Stimulated activated CD4-positive, alpha-beta T cell treated with anti-CD3 and anti-CD28 coated beads, TNF-alpha, amount 100 ng/mL, for 4 hours (primary cell): ENCODE measurements at places on chromosomes 11 and 22.

GRCh38 chr11:68071281-68072048, 32.6 kb downstream of the TCIRG1 start:
- DNase-seq: no peak

- DNase-seq: no peak
These were observed 86.7 kb upstream of the RASSF10 start for GRCh38 chr11:12922418-12922817.

DNA sequence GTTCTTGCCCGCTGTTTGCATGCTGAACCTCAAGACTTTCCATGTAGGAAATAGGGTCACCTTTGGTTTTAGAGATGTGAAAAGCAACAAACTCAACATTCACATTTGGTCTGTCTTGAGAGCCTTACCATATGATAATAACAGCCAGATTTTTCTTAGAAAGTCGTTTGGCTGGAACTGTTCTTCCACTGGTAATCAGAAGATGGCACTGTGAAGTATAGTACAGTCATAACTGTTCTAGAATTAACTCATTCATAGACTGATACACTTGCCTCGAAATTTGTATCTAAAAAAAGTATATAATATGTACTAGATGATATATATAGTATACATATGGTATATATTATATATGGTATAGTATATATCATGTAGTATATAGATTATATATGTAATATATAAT, 12.3 kb downstream of the LUZP2 start:
- DNase-seq: no peak

DNA sequence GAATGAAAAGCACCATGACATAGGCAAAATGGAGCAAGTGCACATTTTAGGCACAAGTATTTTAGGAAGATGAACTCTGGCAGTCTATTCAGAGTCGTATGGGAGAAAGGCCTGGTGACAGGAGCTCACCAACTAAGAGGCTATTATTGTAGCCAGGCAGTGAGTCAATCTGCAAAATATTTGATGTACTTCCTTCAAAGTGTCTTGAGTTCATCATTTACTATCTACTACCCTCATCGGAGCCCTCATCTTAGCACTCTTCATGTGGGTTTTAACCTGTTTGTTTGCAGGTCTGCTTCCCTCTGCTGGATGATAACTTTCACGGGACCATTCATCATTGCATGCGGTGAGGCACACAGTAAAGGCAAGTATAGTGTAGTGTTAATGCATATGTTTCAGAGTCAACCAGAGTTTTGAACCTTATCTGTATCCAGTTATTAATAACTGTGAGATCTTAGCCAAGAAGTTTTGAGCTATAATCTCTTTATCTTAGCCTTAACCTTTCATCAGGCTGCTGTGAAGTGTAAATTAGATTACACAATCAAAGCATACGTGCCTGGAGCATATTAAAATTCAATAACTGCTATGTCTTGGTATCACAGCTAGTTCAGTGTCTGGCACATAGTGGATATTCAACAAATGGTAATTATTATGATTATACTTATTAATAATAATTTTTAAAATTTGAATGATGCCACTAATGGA, 70.9 kb upstream of the SC5D start:
- no peak for DNase-seq

DNA sequence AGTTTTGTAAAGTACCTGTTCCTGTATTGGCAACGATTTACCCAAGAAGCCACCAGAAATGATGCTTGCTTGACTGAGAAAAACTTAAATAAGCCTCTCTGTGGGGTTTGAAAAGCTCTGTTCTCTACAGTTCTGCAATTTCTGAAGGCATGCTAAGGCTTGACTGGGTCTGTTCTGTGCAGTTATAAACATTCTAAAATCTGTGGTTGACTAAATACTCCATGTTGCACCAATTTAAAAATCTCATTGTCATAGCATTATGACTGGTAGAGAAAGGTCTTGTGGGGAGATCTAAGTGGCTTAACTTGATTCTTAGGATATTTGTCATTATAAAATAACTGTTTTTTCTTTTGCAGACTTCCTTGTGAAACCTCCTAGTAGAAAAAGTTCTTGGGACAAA, 73.7 kb downstream of the MTMR3 start:
- no peak for DNase-seq

- DNase-seq: no peak
These were observed 57.7 kb downstream of the TEAD1 start for GRCh38 chr11:12731841-12732336.

DNA sequence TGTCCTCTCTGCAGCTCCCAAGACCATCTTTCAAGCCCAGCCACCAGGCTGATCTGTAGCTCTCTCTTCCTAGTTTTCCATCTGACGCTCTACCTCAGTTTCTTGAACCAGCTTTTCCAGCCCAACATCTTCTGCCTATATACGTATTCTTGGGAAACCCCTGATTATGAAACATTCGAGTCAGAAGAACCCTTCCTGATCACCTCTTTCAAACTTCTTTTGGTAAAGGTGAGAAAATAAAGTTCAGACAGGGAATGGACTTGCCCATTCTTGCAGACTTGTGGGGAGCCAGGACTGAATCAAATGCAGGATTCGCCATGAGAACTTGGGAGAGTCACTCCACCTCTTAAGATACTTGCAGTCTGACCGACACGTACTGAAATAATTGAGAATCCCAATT, 169.5 kb upstream of the NARS2 start:
- DNase-seq: no peak

DNA sequence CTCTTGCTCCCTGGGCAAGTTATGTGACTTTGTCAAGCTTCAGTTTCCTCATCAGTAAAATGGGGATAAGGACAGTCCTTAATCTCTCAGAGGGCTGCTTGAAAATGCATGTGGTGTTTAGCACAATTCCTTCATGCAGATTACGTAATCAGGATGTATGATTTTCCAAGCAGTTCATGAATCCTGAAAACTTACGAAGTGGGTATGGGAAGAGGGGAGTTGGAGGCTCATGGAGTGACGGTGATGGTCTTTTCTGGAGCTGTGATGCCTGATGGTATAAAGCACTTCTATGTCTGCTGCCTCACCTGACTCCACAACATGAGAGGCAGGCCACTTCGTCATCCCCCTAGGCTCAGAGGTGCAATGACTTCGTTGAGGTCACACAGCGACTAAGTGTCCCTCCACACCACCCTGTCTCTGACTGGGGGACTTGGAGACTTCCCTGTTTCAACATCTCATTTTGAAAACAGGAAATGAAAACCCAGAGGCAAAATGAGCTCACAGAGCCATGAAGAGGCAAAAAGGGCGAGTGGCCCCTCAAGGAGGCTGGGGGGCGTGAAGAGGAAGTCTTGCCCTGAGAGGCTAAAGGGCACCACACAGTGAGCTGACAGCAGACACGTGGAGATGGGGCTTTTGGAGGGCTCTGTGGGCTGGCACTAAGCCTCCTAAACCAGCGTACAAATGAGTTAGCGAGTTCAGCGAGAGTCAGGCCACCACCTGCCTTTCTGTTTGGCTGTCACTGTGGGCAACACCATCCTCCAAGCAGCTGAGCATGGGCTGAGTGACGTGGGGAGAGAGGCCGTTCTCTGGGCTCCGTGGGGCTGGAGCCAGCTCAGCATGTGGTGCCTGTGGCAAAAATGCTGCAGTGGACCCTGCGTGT, 10.1 kb downstream of the MCM5 start:
- no peak for DNase-seq

DNA sequence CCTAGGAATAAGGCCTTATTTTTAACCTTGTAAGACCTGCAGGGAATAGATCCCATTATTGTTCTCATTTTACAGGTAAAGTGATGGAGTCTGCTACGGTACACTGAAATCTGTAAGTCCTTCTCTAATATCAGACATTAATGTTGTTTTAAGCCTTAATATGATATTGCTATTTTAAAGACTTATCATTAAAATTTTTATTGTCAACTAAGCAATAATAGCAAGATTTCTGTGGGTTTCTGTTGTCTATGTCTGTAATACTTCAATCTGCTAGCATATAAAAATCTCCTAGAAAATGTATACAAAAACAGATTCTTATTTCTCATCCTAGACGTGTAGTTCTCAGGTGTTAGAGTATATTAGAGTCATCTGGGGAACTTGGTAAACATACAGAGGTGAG, 317.5 kb upstream of the TENM4 start:
- no peak for DNase-seq

DNA sequence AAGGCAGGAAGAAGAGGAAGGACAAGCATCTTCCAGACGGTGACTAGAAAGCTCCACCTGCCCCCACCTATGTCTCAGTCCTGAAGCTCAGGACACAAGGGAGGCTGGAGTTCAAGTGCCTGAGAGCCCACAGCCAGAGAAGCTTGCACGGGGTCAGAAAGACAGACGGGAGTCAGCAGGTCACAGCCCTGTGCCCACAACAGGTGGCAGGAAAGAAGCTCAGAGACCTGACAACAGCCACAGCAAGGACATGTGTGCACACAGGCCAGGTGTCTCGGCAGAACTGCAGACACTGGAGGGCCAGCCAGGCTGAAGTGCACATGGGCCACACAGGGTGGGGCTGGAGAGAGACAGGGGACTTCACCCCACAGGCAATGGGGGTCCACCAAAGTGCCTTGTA, 37.2 kb upstream of the MOB2 start:
- DNase-seq: no peak

DNA sequence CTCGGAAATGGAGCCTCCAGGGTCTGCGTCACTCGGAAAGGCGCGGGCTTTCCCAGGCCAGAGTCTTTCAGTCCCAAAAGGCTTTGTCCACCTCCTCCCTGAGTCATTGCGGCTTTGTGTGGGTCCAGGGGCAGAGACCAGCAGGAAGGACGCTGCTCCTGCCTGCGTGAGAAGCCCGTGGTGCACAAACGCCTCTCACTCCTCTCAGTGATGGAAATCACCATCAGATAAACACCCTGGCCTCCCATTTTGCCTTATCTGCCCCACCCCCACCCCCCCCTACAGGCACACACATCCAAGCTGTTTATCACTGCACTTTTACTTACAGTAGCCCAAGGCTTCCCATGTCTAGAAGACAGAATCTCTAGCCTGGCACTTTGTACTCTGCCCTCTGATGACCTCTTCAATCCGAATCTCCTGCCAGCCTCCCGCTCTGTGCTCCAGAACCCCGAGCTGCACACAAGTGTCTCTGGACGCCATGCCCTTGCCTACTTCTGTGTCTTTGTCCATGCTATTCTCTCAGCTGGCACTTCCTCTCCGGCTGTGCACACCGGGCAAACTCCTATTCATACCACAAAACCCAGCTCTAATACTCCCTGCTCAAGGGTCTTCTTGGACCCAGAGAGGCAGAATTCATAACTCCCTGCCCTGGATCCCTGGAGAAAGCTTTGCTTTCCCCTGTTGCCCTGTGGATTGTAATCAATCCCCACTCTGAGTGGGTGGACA, 954.6 kb downstream of the TBC1D22A start:
- no peak for DNase-seq

- DNase-seq: no peak
These were observed 261.5 kb downstream of the LARGE1 start for GRCh38 chr22:33658775-33659174.

- DNase-seq: no peak
These were observed 402.0 kb upstream of the CADM1 start for GRCh38 chr11:115906171-115906570.

- no peak for DNase-seq
These were observed 16.8 kb upstream of the PAFAH1B2 start for GRCh38 chr11:117127171-117127901.

- no peak for DNase-seq
These were observed 78.0 kb downstream of the PISD start for GRCh38 chr22:31583861-31584485.

- no peak for DNase-seq
These were observed 75.2 kb downstream of the DDIAS start for GRCh38 chr11:82976786-82977185.

GRCh38 chr11:123939317-123939716, at the start of gene OR4D5:
Gene OR4D5, plus strand, starts transcription at chr11:123939617. Its CDS starts 0 bp downstream, at chr11:123939617.
- no peak for DNase-seq

- DNase-seq: no peak
These were observed 27.7 kb downstream of the PICALM start for GRCh38 chr11:86040919-86041850.

DNA sequence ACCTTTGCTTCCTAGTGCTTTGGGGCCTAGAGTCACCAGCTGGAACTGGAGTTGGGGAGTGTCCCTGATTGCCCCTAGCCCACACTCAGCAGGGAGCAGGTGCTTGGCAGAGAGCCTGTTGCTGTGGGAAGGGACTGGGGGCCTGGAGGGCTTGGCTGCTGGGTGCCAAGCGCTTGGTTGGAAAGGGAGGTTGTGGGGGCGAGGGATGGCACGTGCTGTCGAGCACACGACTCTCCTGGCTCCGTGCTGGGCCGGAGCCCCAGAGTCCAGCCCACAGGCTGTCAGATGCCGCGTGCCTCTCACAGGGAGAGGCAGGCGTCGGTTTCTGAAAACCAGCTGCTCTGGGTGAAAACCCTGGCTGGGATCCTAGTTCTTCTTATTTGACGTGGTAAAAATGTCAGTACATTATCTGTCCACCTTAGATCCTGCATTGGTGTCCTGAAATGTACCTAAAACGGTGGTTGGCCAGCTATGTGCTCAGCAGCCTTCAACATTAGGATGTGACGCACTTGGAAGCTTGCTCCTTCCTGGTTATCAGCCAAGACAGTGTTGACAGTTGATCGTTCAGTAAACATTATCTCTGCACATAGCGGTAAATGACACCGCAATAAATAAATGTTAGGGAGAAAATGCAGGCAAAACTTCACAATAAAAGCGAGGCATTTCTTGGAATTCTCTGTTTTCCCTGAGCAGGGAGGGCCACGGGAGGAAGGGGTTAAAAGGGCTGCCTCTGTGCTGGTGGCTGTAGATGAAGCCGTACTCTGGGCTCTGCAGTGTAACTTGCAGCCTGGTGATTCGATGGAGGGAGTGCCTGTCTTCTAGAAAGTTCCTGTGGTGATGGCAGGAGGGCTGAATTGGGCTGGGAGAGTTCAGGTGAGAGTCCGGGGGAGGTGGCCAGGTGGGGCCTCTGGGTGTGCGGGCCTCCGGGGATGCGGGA, 29.2 kb downstream of the GRAMD4 start:
- DNase-seq: no peak

GRCh38 chr11:45617871-45618601, 47.4 kb downstream of the CHST1 start:
- no peak for DNase-seq

DNA sequence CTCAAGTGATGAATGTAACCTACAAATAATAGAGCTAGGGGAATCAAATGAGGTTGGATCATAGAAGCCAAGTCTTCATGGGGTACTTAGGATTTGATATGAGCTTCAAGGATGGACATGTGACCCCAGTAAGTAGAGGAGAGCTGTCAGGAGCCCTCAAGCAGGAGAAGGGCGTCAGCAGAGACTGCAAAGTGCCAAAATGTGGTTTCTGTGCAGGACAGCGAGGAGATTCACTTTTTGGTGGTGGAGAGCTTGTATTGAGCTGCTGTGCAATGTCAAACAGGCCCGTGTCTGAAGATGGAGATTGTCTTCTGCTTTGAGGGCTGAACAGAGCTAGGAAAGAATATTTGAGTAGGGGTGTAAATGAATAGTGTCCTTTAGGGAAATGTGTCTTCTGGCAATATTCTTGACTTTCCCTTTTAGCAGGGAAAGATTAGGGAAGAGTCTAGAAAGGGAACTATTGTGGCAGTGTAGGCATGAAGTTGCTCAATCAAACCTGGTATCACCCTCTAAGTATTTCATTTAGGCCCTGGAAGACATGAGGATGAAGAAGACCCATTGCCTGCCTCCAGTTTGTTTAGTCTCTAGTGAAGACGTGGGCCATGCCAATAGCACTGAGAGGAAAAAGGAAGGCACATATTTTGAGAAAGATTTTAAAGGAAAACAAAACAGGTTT, 31.2 kb upstream of the SORL1-AS1 start:
- no peak for DNase-seq
